Stimulated activated CD4-positive, alpha-beta T cell treated with anti-CD3 and anti-CD28 coated beads, TNF-alpha, amount 100 ng/mL, for 24 hours (primary cell): ENCODE measurements at places on chromosomes 1 and 21.

- DNase-seq = no peak
Observed at GRCh38 chr1:165947797-165948455, 120.5 kb downstream of the UCK2 start.

DNA sequence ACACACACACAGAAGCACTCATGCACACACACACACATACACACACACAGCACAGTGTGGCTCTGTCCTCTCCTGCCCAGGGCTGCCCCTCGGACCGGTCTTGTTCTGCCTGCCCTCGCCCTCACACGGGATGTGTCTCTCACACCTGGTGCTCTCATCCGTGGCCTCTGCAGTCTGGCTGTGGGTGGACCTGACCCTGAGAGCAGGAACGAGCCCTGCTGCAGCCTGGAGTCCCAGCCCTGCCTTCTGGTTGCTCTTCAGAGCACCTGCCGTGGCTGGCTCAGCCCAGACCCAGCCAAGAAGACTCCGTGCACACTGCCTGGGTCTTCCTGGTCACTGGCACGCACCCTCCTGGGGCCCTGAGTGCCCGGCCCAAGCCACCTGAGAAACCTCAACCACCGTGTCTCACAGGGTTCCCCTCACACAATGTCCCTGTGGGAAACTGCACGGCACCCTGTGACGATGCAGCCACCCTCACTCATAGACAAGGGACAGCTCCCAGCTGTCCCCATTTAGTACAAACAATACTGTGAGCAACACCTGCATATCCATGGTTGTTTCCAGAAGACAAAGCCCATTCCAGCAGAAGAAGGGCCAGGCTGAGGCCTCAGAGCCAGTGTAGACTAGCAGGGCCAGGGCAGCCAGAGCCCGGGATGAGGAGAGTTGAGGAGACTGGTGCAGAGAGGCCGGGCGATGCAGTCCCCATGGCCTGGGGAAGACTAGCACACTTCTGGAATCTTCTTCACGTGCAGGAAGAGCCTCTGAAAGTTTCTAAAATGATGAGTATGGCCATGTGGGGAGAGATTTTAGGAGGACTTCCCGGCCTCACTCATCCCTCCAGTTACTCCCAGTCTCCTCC is 234.0 kb downstream of the NPHP4 start:
- no peak for DNase-seq

DNA sequence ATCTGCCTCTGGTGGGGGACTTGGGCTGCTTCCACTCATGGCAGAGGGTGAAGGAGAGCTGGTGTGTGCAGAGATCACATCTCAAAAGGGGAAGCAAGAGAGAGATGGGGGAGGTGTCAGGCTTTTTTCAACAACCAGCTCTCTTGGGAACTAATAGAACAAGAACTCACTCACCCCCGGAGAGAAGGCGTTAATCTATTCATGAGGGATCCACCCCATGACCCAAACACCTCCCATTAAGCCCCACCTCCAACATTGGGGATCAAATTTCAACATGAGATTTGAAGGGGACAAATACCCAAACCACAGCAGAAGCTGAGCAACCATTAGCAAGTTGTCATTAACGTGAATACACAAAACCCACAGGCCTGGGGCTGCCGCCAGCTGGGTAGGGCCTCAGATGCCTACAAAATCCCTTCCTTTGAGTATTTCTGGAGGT is 12.0 kb upstream of the VWA5B1 start:
- DNase-seq = no peak

DNA sequence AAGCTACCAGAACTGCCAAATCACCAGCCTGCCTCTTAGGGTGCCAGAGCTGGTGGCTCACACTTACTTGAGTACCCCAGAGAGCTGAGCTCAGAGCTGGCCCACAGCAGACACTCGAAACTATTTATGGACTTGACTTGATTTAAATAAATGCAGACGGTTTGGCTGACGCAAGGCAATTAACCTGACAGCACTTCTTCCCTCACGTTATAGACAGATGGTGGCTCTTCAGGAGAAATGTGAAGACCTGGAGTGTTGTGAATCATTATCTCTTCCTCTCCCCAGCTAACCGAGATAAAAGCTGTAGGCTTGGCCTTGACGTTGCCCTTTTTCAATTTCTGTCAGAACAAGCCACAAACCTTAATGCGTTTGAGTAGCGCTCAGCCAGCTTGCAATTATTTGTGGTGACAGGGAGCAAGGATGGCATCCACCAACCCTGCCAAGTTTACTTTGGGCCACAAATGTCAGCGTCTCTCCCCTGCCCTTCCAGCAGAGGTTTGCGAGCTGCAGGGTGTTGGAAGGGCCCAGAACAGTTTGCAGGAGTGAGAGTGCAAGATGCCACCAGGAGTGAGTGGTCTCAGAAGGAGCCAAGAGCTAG is 34.0 kb upstream of the BCAR3 start:
- no peak for DNase-seq

DNA sequence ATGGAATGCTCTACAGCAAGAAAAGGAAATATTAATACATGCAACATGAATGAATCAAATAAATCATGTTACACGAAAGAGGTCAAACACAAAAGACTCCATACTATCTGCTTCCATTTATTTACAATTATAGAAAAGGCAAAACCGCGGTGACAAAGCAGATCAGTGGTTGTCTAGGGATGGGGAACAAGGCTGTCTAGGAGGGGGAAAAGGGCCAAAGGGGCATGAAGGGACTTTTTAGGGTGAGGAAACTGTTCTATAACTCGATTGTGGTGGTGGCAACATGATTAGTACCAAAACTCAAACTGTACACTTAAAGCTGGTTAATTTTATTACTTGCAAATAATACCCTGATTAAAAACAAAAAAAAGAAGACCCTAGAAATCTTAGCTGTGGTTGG is 20.6 kb downstream of the CAPZB start:
- no peak for DNase-seq

DNA sequence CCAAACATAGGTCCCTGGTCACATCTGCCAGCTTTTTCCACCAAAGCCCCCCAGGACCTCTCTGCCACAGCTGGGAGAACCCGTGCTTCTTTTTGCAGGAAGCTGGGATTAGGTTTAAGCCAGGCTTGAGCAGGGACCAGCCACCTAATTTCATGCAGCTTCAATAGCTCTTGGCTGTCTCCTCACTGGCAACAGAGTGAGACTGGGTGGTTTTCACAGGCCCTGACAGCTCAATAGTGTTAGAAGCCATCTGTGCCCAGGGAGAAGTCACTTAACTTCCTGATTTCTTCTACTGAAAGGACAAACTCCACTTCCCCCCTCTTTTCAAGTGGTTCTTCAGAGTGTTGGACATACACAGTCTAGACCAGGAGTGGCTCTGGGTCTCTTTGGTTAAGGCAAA is 20.4 kb upstream of the SRSF4 start:
- no peak for DNase-seq

- no peak for DNase-seq
Observed at GRCh38 chr1:227295609-227296008, 22.7 kb downstream of the CDC42BPA start.

DNA sequence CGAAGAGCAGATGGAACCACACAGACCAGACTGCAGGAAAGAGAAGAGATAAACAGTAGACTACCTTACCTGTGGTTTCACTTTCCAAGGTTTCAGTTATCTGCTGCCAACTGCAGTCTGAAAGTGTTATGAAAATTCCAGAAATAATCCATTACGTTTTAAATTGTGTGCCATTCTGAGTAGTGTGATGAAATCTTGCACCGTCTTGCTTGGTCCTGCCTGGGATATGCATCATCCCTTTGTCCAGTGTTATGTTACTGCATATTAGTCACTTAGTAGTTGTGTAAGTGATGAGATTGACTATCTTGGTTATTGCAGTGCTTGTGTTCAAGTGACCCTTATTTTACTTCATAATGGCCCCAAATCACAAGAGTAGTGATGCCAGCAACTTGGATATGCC is 33.9 kb downstream of the DNAJC6 start:
- no peak for DNase-seq

DNA sequence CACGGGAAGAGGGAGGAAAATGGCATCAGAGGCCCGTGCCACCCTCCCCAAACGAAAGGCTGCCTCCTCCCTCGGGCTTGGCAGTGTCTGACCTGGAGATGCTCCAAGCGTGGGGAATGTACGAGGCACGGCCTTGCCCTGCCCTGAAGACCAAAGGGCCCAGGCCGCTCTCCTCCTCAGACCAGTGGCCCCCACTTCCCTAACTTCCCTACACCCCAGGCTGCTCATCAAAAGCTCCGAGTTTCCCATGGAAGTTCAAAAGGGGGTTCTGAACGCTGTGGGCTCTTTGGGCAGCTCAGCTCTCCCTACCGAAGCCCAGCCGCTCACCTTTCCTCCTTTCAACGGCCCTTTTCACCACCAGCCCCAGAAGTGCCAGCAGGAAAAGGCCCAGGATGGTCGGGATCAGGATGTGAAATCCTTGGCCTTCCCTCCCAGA is 11.8 kb downstream of the FCMR start:
- no peak for DNase-seq

GRCh38 chr1:20900056-20900455 is 112.9 kb upstream of the HP1BP3 start:
- no peak for DNase-seq

DNA sequence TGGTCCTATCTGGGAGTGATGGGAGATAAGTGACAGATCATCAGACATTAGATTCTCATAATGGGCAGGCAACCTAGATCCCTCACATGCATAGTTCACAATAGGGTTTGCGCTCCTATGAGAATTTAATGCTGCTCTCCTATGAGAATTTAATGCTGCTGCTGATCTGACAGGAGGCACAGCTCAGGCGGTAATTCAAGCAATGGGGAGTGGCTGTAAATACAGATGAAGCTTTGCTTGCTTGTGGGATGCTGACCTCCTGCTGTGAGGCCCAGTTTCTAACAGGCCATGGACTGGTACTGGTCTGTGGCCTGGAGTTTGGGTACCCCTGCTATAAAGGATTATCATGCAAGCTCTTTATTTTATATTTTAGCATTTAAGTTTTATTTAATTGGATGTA is 72.0 kb downstream of the ZMYM4 start:
- no peak for DNase-seq

GRCh38 chr1:226677027-226678020 is 61.8 kb downstream of the ITPKB start:
- DNase-seq = peak; percentile 64

DNA sequence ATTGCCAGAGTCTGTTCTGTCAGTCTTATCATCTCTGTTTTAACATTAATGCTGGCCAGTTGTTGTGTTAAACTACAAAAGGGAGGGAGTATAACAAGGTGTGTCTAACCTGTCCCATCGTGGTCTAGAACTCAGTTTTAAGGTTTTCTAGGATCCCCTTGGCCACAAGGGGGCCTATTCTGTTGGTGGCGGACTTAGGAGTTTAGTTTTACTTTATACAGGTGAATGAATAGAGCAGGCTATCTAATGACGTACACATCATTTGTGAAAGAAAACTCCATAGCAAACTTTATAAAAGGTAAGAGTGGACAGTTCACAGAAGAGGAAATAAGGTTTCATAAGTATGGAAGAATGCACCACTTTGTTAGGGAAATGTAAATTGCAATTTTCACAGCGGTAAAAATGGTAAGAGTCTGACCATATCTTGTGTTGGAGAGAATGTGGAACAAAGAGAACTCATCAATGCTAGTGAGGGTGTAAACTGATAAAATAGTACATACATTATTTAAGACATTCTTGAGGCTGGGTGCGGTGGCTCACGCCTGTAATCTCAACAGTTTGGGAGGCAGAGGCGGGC is 2.5 kb upstream of the ATF6 start:
- DNase-seq = no peak

- no peak for DNase-seq
Observed at GRCh38 chr1:109905491-109905890, 5.2 kb upstream of the CSF1 start.

GRCh38 chr21:42309753-42310213 is 5.4 kb downstream of the TFF3 start:
- DNase-seq = peak; percentile 55

GRCh38 chr1:214843281-214843680 is 239.3 kb upstream of the KCNK2 start:
- DNase-seq = no peak

GRCh38 chr1:194167956-194168640 is 981.7 kb upstream of the B3GALT2 start:
- no peak for DNase-seq

DNA sequence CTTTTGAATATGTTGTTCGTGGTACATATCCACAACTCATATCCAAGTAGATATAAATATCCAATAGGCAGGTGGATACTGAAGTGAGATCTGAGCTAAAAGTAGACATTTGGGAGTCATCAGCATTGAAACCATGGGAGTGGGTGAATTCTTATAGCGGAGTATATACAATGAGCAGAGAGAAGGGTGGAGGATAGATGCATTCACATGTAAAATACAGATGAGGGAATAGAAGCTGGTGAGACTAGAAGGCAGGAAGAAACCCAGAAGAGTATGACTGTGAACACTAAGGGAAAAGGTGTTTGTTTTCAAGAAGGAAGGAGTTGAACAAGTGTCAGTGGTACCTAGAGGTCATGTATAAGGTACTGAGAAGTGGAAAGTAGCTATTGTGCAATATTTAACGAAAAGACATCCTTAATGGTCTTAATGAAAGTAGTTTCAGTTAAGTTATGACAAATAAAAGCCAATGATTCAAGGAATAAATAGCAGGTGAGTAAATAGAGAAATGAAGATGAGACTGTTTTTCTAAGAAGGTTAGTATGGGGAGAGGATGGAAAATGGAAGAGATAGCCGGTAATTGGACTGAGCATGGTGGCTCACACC is 181.6 kb upstream of the CACYBP start:
- no peak for DNase-seq

- DNase-seq = no peak
Observed at GRCh38 chr1:245225322-245226202, 70.8 kb downstream of the KIF26B start.

DNA sequence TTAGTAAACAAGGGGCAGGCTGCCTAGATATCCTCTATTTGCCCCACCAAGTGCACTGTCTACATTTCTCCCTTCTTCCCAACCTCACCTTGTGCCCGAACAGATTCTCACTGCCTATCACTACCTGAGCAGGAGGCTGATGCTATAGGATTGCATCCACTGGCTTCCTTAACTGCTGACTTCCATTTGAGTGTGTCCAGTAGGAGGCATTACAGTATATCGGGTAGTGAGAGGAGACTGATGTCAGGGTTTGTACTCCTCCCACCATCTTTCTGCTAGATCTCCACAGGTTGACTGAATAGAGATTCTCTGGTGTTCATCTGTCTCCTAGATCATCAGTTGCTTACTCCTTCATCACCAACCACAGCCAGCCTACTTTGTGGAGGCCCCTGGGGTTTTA is 796.3 kb downstream of the LRRIQ3 start:
- no peak for DNase-seq

DNA sequence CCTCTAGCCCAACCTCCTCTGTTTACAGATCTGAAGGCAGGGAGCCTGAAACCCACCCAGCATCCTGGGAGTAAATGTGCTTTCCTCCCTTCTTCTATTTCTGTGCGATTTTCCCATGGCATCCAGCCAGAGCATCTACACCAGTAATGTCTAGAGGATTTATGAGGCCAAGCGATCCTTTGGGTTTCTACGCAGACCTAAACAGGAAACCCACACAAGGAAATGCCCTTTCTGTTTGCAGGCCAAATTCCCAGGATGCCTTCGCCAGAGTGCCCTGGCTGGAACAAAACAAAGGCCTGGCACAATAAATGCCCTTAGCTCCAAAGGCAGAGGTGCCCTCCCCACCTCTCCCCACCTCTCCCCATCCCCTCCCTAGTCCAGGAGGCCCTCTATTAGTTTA is 110.5 kb upstream of the CDC42BPA start:
- DNase-seq = no peak
